ENCODE measurements at places on chromosomes 6 and 20.

- DNase-seq, result no peak
Observed at GRCh38 chr6:113434641-113435040, 422.5 kb upstream of the MARCKS start.

GRCh38 chr20:62549499-62550086 lies 73.8 kb upstream of the GATA5 start:
- no peak for DNase-seq

DNA sequence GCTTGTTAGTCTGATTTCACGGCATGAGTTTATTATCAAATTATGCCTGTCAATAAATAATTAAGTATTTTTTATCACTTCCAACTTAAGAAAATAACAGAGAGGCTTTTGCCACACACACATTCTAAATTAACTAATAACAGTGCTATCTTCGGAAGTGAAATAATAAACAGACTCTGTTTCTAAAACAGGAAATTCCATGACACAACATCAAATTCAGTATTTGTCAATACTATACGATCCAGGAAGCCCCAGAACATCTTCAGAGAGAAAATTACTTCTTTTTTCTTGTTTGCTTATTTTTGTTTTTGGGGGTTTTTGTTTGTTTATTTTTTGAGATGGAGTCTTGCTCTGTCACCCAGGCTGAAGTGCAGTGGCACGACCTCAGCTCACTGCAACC lies 150.7 kb upstream of the PRDM1 start:
- DNase-seq, result no peak

- no peak for DNase-seq
Observed at GRCh38 chr20:42435230-42435629, 754.5 kb downstream of the PTPRT start.

DNA sequence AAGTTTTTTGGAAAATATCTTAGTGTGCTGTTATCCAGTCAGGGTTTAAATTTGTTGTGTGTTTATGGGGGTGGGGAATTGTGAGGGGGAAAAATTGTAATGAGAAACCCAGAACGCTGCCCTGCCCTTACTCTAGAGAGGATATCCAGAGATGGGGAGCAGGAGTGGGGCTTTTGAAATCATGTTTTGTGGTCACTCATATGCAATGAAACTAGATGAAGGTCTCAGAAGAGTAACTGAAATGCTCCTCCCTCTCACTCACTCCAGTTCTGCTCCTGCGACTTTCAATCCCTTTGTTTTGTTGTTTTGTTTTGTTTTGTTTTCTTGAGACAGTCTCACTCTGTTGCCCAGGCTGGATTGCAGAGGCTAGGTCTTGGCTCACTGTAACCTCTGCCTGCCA lies 100.0 kb downstream of the CRYBG1 start:
- DNase-seq, result no peak

- peak; percentile 76 for DNase-seq
Observed at GRCh38 chr6:159693894-159694545, 979 bp upstream of the SOD2 start.

GRCh38 chr6:130825772-130826441 lies 1.3 kb upstream of the SMLR1 start:
- no peak for DNase-seq

DNA sequence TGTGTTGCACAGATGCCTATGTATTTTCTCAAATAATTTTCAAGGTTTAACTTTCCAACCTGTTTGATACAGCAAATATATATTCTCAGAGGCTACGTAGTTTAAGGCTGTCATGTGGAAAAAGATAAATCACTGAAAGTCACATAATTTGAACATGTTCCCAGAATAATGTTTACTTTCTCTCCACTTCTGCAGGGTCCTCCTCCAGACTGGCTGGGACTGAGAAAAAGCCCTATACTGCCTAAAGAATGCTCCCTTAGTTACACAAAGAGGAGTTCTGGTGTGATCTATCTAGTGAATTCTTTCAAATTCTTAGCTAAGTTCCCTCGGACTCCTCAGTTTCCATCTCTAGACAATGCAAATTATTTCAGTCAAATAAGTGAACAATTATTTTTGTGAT lies 411.0 kb downstream of the C6orf118 start:
- no peak for DNase-seq

DNA sequence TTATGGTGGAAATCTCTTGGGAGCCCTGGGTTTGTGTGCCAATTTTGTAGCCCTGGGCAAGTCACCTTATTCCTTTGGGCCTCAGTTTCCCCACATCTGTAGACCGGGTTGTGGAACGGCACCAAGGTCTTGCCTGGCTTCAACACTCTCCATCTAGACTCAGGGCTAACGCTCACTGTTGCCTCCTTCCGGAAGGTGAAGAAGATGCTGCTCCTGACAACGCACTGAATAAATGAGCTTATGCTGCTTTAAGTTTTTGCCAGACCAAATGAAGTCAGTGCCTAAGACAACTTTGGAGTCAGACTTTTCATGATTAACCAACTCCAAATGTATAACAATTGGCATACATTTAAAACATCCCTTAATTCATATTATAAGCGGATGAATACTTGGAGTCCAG lies 53.1 kb downstream of the PSMG4 start:
- DNase-seq, result no peak

DNA sequence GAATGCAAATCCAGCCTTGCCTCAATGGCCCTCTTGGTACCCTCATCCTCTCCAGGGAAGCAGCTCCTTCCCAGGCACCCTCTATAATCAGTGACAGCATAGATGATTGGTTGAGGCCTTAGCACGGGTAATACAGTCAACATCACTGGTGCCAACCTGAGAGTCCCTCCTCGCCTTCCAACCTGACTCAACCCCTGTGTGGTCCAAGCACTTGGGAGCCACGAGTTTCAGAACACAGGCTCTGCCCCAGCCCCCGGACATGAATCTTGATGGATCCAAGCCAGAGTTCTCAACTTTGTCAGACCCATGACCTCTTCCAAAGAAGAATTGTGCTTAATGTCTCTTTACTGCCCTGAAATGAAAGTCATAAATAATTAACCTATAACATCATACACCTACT lies 213.9 kb downstream of the PREX1 start:
- no peak for DNase-seq

- DNase-seq, result no peak
Observed at GRCh38 chr20:49288784-49289696, 11.2 kb upstream of the ZNFX1 start.

- no peak for DNase-seq
Observed at GRCh38 chr20:25529295-25529951, 55.9 kb downstream of the NINL start.

DNA sequence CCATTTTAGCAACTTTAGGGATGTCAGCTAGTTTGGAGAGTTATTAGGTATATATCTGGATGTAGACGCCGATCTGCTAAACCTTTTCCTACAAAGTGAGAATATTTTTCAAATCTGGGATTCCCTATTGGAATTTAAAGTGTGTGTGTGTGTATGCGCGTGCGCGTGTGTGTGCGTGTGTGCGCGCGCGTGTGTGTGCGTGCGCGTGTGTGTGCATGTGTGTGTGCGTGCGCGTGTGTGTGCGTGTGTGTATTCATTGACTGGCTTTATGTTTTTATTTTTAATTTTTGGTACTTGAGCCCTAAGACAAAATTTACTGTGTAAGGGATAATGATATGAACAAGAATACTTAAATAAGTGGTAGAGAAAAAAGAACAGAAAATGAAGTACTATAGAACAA lies 8.1 kb downstream of the PRL start:
- no peak for DNase-seq

DNA sequence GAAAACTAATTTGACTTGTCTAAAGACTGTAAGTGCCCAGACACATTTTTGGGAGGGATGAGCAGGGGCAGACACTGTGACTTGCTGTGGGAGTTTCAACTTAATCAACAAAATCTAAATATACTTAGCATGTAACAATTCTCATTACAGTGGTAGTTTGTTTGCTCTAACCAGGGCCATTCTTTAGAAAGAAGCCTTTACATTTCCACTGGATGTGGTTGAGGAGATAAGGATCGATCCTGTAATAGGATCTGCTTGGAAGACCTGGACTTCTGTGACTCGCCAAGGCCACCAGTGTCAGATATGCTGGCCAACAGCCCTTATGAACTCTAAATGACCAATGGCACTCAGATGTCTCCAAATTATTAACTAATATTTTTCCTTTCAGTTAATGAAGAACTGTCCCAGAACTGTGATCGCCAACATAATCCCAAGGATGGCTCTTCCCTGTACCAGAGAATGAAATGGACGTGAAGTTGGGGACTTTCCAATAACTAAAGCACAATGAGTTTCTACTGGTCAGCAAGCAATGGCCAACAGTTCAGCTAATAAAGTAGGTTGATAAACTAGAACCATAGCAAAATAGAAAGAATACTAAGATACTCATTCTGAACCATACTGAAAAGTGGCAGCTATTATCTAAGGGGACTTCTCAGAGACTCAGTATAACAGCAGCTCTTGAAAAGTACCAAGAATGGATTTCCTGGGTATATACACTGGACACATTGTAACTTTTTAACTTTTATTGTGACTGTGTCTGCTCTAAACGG lies 7.5 kb downstream of the SMLR1 start:
- no peak for DNase-seq

DNA sequence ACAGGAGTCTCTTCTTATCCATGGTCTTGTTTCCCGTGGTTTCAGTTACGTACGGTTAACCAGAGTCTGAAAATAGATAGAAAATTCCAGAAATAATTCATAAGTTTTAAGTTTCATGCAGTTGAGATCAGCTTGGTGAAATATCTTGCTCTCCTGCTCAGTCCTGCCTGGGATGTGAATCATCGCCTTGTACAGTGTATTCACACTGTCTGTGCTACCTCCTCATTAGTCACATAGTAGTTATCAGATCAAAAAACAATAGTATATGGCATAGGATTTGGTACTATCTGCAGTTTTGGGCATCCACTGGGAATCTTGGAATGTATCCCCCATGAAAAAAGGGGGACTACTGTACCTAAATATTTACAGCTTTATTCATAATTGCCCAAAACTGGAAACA lies 22.7 kb upstream of the MOCS1 start:
- DNase-seq, result no peak

DNA sequence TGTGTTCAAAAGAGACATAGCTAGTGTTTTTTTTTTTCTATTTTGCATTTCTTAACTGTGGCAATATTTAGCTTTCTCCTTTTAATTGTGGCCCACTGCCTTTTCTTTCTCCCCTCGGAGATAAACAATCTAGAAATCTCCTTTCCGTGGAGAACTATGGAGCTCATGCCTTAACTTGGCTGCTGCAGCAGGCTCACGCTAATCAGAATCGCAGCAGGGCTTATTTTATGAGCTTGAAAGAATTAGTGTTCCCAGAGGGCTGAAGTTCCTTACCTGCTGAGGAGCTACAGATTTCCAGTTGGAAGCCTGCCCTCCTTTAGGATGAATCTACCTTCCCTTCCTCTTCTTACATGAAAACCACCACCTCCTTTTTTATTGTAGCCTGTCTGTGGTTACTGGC lies 35.6 kb downstream of the CTNNBL1 start:
- DNase-seq, result no peak

DNA sequence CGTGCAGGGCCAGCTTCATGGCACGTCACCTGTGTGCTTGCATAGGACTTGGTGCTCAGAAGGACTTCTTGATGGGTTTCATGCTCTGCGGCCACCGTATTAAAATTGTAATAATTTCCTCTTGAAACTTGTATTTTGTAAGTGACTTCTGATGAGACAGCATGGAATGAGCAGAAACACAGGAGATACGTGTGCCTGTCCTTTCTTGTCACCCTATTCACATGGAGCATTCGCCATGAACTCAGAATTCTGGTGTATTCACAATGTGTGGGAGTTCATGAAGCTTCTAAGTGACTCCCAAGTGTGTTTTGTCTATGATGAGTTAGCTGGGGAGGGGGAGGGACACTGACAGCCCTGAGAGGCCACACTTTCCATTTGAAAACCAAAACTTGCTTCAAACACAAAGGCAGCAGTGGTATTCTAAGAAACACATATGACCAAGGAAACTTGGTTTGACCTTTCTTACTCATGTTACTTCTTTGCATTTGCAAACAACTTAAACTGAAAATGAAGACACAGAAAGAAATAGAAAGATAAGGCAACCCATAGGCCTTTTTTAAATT lies 92.1 kb upstream of the NEDD9 start:
- no peak for DNase-seq

Measured in kidney capillary endothelial cell (primary cell).